ENCODE measurements at places on chromosomes 5 and 9.

DNA sequence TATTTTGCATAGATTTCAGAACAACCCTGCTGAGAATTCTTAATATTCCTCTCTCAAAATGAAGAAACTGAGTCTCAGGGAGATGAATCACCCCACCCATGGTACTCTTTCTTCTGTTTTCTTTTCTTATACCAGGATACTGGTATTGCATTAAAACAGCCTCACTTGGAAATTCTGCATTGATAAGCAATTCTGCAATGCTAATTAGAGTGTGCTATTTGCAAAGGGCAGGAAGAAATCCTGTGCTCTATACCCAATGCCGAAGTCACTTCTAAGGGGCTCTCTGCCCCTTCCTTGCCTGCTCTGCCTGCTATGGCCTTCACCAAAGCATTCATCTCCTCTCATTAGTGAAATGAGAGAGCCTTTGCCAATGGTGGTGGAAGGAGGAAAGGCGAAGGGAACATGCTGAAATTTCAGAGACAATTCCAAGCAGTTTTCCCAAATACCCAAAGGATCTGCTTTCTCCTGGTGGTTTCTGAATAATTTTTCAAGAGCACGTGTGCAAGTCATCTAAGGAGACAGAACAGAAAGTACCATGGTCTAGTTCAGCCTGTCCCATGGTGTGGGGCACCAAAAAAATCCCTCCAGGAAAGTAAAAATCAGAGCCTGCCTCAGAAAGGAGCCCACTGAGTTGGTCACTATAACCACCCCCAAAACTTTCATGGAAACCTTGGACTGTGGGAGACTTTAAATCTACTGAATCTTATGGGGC lies 156.5 kb downstream of the PAPPA start:
- DNase-seq: no peak

GRCh38 chr9:99819856-99820684 lies 1.6 kb upstream of the NR4A3 start:
- peak; percentile 96 for DNase-seq

DNA sequence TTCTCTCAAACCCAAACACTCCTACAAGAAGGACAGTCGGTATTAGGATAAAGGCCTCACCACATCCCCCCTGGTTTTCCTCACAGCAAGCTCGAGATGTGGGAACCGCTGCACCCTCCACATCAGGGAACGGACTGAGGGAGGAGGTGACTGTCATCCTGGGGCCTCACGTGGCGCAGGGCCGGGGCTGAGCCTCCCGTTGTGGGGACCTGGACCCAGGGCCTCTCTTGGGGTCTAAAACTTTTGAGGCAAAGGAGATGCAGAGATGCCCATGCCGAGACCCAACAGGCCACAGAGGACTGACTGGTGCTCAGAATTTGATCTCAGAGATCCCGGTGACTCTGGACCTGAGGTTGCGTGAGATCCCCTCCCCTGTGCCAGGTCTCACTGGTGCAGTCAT lies 72.7 kb downstream of the MRPL36 start:
- DNase-seq: no peak

DNA sequence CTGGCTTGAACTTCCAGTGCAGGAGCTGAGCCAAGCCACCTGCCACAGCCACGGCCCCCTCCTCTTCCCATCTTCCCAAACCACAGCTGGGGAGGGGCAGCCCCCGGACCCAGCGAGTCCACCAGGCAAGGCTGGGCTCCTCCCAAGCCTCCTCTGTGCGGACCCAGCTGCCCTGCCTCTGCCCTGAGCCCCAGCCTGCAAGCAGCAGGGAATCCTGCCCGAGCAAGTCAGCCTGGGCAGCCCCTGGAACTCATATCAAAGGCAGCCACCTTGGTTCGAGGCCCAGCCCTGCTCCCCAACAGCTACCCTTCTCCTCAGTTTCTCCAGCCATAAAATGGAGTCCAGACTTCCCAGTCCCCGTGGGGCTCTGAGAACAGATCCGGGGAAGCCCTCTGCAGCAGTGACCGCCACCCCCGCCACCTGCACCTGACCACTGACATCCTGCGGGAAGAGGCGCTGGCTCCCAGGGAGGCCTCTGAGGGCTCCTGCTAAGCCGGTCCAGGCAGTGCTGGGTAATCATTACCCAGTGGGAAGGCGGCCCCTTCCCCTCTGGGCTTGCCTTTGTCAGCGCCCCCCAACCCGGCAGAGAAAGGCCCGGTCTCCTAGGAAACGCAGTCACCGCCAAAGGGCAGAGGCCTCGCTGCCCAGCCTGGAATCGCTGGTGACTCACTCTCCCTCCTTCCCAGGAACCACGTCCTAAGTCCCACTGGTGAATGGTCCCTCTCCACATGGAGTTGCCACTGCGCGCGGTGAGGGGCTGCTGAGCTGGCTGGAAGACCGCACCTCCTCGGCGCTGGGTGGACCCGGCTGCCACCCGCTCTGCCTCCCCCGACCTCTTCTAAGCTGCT lies 1.5 kb downstream of the VAV2 start:
- no peak for DNase-seq

GRCh38 chr9:112700085-112700484 lies 17.8 kb downstream of the INIP start:
- DNase-seq: no peak

All from naive B cell (primary cell).